ENCODE measurements at places on chromosomes 3 and 15. TPM values are rescaled to one million over a fixed set of nuclear protein-coding genes. Genes with fewer than 3 reads are reported as not detected.

The SLC28A2 gene
- total RNA-seq: not detected

GRCh38 chr3:45455040-45455439 lies 66.7 kb downstream of the LARS2 start:
- DNase-seq: no peak
- H3K4me1 ChIP-seq: no peaks in the 10 kb centered on the region
- no peak overlapping the region for H3K27ac ChIP-seq
- no peaks in the 10 kb centered on the region for H3K36me3 ChIP-seq
- no peak overlapping the region for H3K4me3 ChIP-seq
- no peaks in the 10 kb centered on the region for H3K27me3 ChIP-seq

The HHLA2 gene
- total RNA-seq: not detected

The CLDN16 gene
- total RNA-seq: not detected

- H3K4me3 ChIP-seq: no peak overlapping the region
- peaks cover 8% of the 10 kb centered on the region for H3K4me1 ChIP-seq
- H3K27ac ChIP-seq: peak overlapping the region; percentile 49
- no peaks in the 10 kb centered on the region for H3K36me3 ChIP-seq
These were observed 22.1 kb downstream of the AMOTL2 start for GRCh38 chr3:134352031-134352671.

The TF gene
- not detected for total RNA-seq

- H3K4me1 ChIP-seq: no peaks in the 10 kb centered on the region
- no peak overlapping the region for H3K4me3 ChIP-seq
- no peaks in the 10 kb centered on the region for H3K36me3 ChIP-seq
- no peak overlapping the region for H3K27ac ChIP-seq
- DNase-seq: no peak
These were observed 158.0 kb upstream of the TMC3 start for GRCh38 chr15:81532001-81532400.

GRCh38 chr3:194995922-194996321 lies 275.0 kb downstream of the XXYLT1 start:
- no peaks in the 10 kb centered on the region for H3K27me3 ChIP-seq
- H3K4me1 ChIP-seq: no peaks in the 10 kb centered on the region
- no peaks in the 10 kb centered on the region for H3K36me3 ChIP-seq
- DNase-seq: no peak
- no peak overlapping the region for H3K4me3 ChIP-seq
- no peak overlapping the region for H3K27ac ChIP-seq

GRCh38 chr15:63408524-63408923 lies 26.9 kb upstream of the CA12 start:
- H3K4me1 ChIP-seq: no peaks in the 10 kb centered on the region
- DNase-seq: no peak
- H3K27me3 ChIP-seq: no peaks in the 10 kb centered on the region
- no peak overlapping the region for H3K27ac ChIP-seq

GRCh38 chr15:84783493-84784251 lies 33.5 kb upstream of the ALPK3 start:
- H3K36me3 ChIP-seq: no peaks in the 10 kb centered on the region
- no peaks in the 10 kb centered on the region for H3K27me3 ChIP-seq
- peaks cover 3% of the 10 kb centered on the region for H3K4me1 ChIP-seq

The VGLL3 gene
- total RNA-seq: 27.1 TPM

- H3K36me3 ChIP-seq: no peaks in the 10 kb centered on the region
- H3K4me3 ChIP-seq: no peak overlapping the region
- H3K4me1 ChIP-seq: no peaks in the 10 kb centered on the region
- H3K27me3 ChIP-seq: no peaks in the 10 kb centered on the region
- no peak for DNase-seq
These were observed 36.1 kb downstream of the FBXL2 start for GRCh38 chr3:33313331-33313730.

- no peak for DNase-seq
- no peak overlapping the region for H3K27ac ChIP-seq
- no peak overlapping the region for H3K4me3 ChIP-seq
- no peaks in the 10 kb centered on the region for H3K27me3 ChIP-seq
- H3K4me1 ChIP-seq: peaks cover 10% of the 10 kb centered on the region
These were observed 3.3 kb upstream of the ACOX2 start for GRCh38 chr3:58540176-58540858.

The PSTPIP1 gene
- 4.7 TPM for total RNA-seq

GRCh38 chr15:70318594-70319465 lies 221.1 kb upstream of the TLE3 start:
- H3K27me3 ChIP-seq: no peaks in the 10 kb centered on the region
- peaks cover 10% of the 10 kb centered on the region for H3K4me1 ChIP-seq
- no peak overlapping the region for H3K4me3 ChIP-seq
- H3K27ac ChIP-seq: peak overlapping the region; percentile 67

The RYR3 gene
- total RNA-seq: 36.6 TPM

GRCh38 chr3:16550676-16551341 lies 37.3 kb upstream of the RFTN1 start:
- no peak overlapping the region for H3K4me3 ChIP-seq
- H3K36me3 ChIP-seq: no peaks in the 10 kb centered on the region
- no peaks in the 10 kb centered on the region for H3K27me3 ChIP-seq
- H3K27ac ChIP-seq: no peak overlapping the region

DNA sequence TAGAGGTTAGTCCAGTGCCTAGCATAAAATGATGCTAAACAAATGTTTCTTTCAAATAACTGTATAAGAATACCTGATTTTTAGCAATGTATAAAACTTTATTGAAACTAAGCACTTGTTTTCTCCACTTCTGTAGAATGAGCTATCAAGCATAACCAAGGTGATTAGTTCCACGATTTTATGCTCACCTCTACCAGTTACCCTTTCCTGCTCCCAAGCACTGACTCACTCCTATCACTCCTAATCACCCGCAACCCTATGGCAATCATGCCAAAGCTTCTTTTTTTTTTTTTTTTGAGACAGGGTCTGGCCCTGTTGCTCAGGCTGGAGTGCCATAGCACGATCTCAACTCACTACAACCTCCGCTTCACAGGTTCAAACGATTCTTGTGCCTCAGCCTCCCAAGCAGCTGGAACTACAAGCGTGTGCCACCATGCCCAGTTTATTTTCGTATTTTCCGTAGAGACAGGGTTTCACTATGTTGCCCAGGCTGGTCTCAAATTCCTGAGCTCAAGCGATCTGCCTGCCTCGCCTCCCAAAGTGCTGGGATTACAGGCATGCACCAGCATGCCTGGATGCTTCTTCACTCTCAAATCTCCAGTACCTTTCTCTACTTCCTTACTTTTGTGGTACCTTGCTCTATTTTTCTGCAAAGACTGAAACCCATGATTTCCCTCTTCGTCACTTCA lies 3.9 kb downstream of the HSPBAP1 start:
- no peaks in the 10 kb centered on the region for H3K4me1 ChIP-seq
- no peaks in the 10 kb centered on the region for H3K27me3 ChIP-seq
- no peaks in the 10 kb centered on the region for H3K36me3 ChIP-seq

The GSK3B gene
- 13.5 TPM for total RNA-seq

The AQR gene
- total RNA-seq: 52.7 TPM

DNA sequence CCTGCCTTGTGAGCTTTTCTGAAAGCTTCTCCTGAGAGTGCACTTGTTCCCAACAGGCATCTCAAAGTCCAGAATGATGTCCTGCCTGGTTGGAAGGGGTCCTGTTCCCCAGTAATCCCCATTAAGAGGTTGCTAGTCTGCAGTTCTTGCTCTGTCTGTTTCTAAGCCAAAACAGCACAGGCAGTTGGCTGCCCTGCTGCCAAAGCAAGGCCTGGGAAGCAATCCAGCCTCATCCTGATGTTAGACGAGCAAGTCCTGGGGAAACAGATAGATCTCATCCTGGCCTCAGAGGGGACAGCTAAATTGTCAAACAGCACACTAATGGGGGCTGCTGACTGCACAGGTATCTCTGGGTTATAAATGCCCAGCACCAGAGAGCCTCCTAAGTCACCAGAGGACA lies 198.0 kb downstream of the EPHB1 start:
- no peaks in the 10 kb centered on the region for H3K36me3 ChIP-seq
- H3K4me3 ChIP-seq: no peak overlapping the region
- DNase-seq: no peak
- no peak overlapping the region for H3K27ac ChIP-seq
- no peaks in the 10 kb centered on the region for H3K27me3 ChIP-seq

GRCh38 chr3:196414469-196414868 lies 17.8 kb downstream of the UBXN7 start:
- H3K27me3 ChIP-seq: no peaks in the 10 kb centered on the region
- H3K4me1 ChIP-seq: no peaks in the 10 kb centered on the region
- DNase-seq: no peak
- H3K36me3 ChIP-seq: no peaks in the 10 kb centered on the region
- no peak overlapping the region for H3K27ac ChIP-seq

GRCh38 chr3:66297900-66298299 lies 77.1 kb downstream of the SLC25A26 start:
- no peaks in the 10 kb centered on the region for H3K36me3 ChIP-seq
- no peaks in the 10 kb centered on the region for H3K27me3 ChIP-seq
- H3K4me3 ChIP-seq: no peak overlapping the region
- H3K27ac ChIP-seq: no peak overlapping the region

The SUCNR1 gene
- total RNA-seq: not detected

DNA sequence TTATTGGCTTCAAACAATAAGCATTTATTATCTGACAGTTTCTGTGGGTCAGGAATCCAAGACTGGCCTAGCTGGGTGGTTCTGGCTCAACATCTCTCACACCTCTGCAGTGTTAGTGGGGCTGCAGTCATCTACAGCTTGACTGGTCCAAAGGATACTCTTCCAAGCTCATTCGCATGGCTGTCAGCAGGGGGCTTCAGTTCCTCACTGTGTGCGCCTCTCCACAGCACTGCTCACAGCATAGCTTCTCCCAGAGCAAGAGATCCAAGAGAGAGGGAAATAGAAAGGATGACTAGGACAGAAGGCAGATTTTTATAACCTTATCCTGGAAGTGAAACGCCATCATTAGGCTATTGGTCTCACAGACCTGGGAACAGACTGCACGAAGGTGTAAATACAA lies 64.2 kb downstream of the MAGI1 start:
- no peaks in the 10 kb centered on the region for H3K36me3 ChIP-seq
- no peak for DNase-seq
- H3K4me3 ChIP-seq: no peak overlapping the region
- no peak overlapping the region for H3K27ac ChIP-seq

- H3K4me1 ChIP-seq: no peaks in the 10 kb centered on the region
- DNase-seq: no peak
- H3K27me3 ChIP-seq: no peaks in the 10 kb centered on the region
These were observed 5.0 kb upstream of the PTPN9 start for GRCh38 chr15:75584121-75584520.

The FILIP1L gene
- total RNA-seq: 48.5 TPM

DNA sequence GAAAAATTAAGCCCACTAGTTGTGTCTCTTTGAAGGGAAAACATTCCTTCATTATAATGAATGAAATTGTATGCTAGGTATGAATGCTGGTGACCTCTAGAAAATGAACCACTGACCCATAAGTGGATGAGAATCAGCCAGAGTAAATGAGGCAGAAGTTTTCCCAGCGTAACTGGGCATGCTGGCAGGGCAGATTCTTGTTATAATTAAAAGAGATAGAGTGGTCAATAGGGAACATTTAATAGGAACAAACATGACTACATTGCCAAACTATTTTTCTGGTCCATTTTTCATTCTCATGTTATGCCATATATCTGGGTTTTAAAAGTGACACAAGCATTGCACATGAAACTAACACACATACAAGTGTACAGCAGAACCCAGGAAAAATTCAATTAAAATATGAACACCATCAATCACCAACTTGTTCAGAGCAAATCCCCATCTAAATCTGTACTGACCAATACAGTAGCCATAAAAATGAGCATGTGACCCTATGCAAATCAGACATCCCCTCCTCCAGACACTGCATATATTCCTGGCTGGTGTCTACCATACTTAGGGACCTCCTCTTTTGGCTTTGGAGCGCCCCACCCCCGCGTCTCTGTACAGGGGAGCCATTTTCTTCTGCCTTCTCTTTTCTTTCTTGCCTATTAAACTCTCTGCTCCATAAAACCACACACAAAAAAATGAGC lies 4.0 kb downstream of the CLRN1 start:
- H3K4me3 ChIP-seq: no peak overlapping the region
- no peak for DNase-seq
- no peak overlapping the region for H3K27ac ChIP-seq
- H3K27me3 ChIP-seq: no peaks in the 10 kb centered on the region
- H3K4me1 ChIP-seq: no peaks in the 10 kb centered on the region

DNA sequence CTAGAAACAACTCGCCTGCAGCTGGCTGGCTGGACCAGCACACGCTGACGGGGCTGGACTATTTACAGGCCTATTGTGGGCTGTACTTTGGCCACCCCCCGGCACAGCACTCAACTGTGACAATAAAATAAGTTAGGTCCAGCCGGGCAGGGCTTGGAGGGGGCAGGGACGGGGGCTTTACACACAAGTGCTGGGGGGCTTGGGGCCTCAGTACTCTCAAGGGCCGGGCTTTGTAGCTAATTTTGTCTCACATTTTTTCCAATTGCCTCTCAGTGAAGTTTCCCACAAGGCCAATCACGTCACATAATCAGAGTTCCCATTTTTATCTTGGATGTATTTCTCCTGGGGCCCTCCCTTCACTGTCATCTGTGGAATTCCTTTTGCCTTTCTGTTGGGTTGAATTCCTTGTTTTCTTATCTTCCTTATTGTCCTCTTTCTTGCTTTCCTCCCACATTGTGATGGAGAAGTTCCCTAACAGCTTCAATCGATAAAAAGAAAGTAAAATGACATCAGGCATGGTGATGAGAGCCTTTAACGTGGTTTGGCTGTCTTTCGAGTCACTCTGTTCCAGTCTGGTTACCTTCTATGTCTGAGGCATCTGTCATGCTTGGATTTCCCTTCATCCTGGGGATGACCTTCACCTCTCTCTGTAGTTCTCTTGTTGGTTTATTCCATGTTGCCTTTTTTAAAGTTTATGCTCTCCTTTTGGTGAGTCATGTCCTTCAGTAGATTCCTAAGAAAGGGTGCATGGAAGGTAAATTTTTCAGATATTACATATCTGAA lies 44.1 kb upstream of the CMTM7 start:
- no peak overlapping the region for H3K27ac ChIP-seq
- DNase-seq: no peak
- no peaks in the 10 kb centered on the region for H3K4me1 ChIP-seq
- no peak overlapping the region for H3K4me3 ChIP-seq
- H3K36me3 ChIP-seq: no peaks in the 10 kb centered on the region

The NRROS gene
- 7.5 TPM for total RNA-seq

GRCh38 chr15:75307778-75308390 lies 25.2 kb downstream of the GOLGA6D start:
- DNase-seq: no peak
- H3K36me3 ChIP-seq: no peaks in the 10 kb centered on the region
- H3K27me3 ChIP-seq: no peaks in the 10 kb centered on the region
- H3K4me3 ChIP-seq: no peak overlapping the region
- no peaks in the 10 kb centered on the region for H3K4me1 ChIP-seq
- no peak overlapping the region for H3K27ac ChIP-seq

The GP5 gene
- total RNA-seq: not detected

The ALPK3 gene
- 6.3 TPM for total RNA-seq

The GOLGA6D gene
- total RNA-seq: not detected

- H3K4me3 ChIP-seq: no peak overlapping the region
- no peak overlapping the region for H3K27ac ChIP-seq
- no peaks in the 10 kb centered on the region for H3K36me3 ChIP-seq
- peaks cover 6% of the 10 kb centered on the region for H3K27me3 ChIP-seq
- no peak for DNase-seq
These were observed 26.7 kb upstream of the TGM5 start for GRCh38 chr15:43293432-43293831.

- no peak overlapping the region for H3K4me3 ChIP-seq
- no peaks in the 10 kb centered on the region for H3K36me3 ChIP-seq
- H3K4me1 ChIP-seq: no peaks in the 10 kb centered on the region
- no peak for DNase-seq
These were observed 237.1 kb downstream of the EBLN2 start for GRCh38 chr3:73298243-73299183.

- no peaks in the 10 kb centered on the region for H3K27me3 ChIP-seq
- no peak for DNase-seq
- no peaks in the 10 kb centered on the region for H3K4me1 ChIP-seq
- H3K36me3 ChIP-seq: no peaks in the 10 kb centered on the region
These were observed 61.5 kb downstream of the ASB7 start for GRCh38 chr15:100663915-100664281.

Measured in uterus (tissue), 4 donors.